MCF 10A (cell line): ENCODE measurements at places on chromosomes 6 and 20. TPM values are rescaled to one million over a fixed set of nuclear protein-coding genes. Genes with fewer than 3 reads are reported as not detected.

DNA sequence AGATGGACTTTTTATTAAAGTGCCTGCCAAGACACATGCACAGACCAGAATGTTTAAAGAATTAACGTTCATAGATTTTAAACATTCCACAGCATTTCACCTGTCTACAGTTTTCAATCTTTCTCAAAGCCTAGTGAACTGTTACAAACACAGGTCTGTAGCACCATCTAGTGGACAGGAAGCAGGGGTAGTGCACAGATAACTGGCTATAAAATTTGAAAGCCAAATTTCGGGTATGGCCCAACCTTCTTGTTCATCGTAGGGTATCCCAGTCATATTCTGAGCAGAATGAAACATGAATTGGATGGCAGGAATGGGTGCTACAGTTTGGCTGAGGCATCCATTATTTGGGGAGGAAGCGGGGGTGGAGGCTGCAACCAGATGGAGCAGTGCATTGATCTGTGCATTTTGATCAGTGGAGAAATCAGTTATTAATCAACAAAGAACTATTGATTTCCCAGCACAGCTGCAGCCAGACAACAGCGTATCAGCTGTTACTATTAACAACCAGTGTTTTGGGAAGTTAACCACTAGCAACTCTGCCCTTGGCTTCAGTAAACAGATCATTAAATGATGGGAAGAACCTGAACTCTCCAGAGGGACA, 56.1 kb upstream of the B3GAT2 start:
- no peaks in the 10 kb centered on the region for H3K4me1 ChIP-seq
- H3K4me3 ChIP-seq: no peak overlapping the region
- H3K36me3 ChIP-seq: no peaks in the 10 kb centered on the region
- no peak overlapping the region for H3K27ac ChIP-seq
- peaks cover 56% of the 10 kb centered on the region for H3K27me3 ChIP-seq
- DNase-seq: peak; percentile 73

GRCh38 chr6:347232-347631, 44.3 kb upstream of the IRF4 start:
- no peaks in the 10 kb centered on the region for H3K27me3 ChIP-seq
- DNase-seq: no peak
- no peak overlapping the region for H3K4me3 ChIP-seq
- peaks cover 27% of the 10 kb centered on the region for H3K36me3 ChIP-seq

DNA sequence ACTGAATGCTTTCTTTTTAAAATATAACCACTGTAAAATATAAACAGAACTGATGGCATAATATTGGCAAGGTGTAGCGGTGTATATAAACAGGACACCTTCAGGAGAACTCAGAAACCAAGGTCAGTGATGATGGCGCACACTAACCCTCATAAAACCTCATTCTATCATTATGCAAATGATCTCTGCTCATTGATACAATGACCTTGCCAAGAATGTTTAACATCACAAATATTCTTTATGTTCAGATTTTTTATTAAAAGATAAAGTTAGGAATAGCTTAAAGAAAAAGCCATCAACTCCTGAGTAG, 48.6 kb upstream of the DST start:
- H3K4me3 ChIP-seq: peak overlapping the region; percentile 77
- no peak for DNase-seq
- H3K4me1 ChIP-seq: peaks cover 43% of the 10 kb centered on the region
- H3K27ac ChIP-seq: peak overlapping the region; percentile 97
- H3K36me3 ChIP-seq: peaks cover under 1% of the 10 kb centered on the region

DNA sequence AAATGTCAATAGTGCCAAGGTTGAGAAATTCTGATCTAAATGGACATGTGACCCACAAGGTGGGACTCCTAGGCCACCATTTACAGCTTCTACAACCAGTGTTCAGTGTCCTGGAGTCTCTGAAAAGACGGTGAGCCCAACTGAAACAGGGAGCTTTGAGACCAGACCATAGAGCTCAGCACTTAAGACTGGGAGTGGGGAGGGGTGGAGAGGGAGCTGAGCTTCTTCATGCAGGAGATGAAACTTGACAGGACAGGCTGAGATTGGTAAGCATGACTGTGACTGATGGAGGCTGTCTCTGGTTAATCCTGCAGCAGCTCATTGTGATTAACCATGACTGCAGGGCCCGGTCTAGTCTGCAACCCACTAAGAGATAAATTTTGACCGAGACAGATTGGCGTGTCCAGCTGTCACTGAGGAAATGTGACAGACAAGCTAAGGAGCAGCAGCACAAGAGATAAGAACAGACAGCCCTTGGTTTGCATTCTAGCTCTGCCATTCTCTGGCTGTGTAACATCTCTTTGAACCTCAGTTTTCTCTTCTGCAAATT, 1.4 kb upstream of the AAR2 start:
- DNase-seq: no peak
- H3K4me3 ChIP-seq: no peak overlapping the region
- peaks cover 14% of the 10 kb centered on the region for H3K36me3 ChIP-seq
- H3K27me3 ChIP-seq: no peaks in the 10 kb centered on the region
- H3K4me1 ChIP-seq: peaks cover 15% of the 10 kb centered on the region

DNA sequence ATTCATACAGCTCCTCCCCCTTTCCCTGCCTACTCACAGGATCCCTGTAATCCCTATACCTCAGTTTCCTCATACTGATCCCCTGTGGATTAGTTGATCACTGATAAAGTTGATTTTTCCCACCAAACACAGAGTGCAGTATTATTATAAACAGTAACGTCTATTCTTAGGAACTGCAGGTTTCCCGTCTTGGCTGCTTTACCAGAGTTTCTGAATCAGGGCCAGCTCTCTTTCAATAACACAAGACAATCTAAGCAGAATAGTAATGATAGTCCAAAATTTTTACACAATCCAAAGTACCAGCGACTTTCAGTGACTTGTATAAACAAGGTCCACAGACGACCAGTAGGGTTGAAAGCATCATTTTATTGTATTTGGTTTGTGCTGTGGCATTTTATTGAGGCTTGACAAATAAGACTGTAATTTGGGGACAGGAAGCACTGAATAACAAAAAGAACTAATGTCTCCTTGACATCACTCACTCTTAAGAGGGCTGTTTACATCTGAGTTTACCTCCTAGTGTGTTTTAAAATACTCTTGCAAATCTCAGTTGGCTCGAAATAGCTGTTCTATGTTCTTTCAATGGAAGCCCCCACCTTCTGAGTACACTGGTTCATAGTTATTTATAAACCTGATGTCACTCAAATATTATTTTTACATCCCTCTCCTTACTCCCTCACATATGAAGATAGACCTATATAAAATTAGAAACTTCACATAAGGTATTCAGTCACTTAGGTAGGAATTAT, 6.1 kb upstream of the JARID2 start:
- H3K27me3 ChIP-seq: no peaks in the 10 kb centered on the region
- DNase-seq: no peak
- H3K27ac ChIP-seq: no peak overlapping the region
- H3K4me1 ChIP-seq: no peaks in the 10 kb centered on the region
- H3K4me3 ChIP-seq: no peak overlapping the region

DNA sequence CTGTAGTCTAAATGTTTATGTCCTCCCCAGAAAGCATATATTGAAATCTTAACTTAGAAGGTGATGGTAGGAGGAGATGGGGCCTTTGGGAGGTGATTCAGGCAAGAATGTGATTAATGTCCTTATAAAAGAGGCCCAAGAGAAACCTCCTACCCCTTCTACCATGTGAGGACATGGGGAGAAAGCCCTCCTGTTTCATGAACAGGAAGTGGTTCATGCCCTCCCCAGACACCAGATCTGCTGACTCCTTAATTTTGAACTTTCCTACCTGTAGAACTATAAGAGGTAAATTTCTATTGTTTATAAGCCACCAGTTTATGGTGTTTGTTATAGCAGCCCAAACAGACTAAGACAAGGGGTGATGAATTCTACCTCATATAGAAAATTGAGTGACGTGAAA, 8.7 kb upstream of the ECT2L start:
- H3K36me3 ChIP-seq: peaks cover 42% of the 10 kb centered on the region
- H3K27me3 ChIP-seq: no peaks in the 10 kb centered on the region
- no peak overlapping the region for H3K4me3 ChIP-seq
- H3K27ac ChIP-seq: no peak overlapping the region
- no peaks in the 10 kb centered on the region for H3K4me1 ChIP-seq
- no peak for DNase-seq

DNA sequence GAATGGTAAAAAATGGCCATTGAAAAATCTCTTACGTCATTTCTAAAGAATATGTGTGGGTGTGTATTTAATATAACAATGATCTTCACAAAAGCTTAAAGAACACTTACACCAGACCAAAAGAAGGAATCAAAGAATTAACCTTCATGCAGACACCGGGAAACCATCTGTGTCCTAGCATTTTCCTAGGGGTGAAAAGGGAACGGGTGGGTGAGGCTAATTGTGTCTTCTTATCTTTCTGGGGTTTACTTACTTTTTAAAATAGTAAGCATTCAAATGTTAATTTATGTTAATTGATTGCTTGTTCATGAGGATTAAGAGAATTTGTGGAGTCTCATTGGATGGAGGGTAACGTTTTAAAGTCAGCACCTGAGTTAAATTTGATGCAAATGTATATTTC, 47.5 kb downstream of the BMP2 start:
- no peak for DNase-seq
- H3K4me3 ChIP-seq: no peak overlapping the region
- H3K27ac ChIP-seq: no peak overlapping the region
- H3K27me3 ChIP-seq: no peaks in the 10 kb centered on the region
- peaks cover 5% of the 10 kb centered on the region for H3K36me3 ChIP-seq

DNA sequence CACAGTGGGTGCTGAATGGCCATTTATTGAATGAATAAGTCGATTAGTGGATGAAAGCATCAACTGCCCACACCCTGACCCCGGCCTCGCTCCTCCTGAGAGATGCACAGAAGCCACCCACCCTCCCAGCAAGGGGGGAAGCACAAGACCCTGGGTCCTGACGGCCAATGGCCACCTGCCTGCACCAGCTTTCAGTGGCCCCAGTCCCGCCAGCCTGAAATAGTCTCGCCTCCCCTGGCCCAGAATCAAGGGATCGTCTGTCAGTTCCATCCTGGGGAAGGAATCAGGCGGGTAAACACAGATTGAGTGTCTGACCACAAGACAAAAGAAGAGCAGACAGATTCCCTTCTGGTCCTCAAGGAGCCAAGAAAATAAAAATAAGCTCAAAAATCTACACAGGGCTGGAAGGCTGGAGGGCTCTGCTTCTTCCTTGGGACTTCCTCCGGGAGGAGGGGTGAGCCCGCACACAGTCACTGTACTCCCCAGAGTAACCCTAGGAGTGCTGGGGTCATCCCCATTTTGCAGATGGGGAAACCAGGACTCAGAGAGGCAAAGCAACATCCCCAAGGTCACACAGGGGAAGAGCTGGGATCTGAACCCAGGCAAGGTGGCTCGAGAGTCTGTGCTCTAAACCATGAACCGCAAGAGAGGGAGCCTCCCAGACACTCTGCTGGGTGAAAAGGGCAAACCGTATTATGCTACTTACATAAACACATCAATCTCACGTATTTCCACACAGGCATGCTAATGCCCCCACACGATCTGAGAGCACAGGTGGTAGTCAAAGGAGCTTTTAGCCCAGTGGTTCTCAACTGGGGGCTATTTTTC, 7.8 kb downstream of the PREX1 start:
- H3K27me3 ChIP-seq: peaks cover 19% of the 10 kb centered on the region
- H3K36me3 ChIP-seq: no peaks in the 10 kb centered on the region
- no peak overlapping the region for H3K4me3 ChIP-seq

- H3K27ac ChIP-seq: no peak overlapping the region
- H3K4me3 ChIP-seq: no peak overlapping the region
- no peaks in the 10 kb centered on the region for H3K27me3 ChIP-seq
- H3K36me3 ChIP-seq: no peaks in the 10 kb centered on the region
- no peak for DNase-seq
Measured at GRCh38 chr6:131862476-131862875, 54.7 kb downstream of the ENPP1 start.

GRCh38 chr6:140438346-140438735, 1063.9 kb upstream of the CITED2 start:
- peaks cover 25% of the 10 kb centered on the region for H3K4me1 ChIP-seq
- H3K27me3 ChIP-seq: no peaks in the 10 kb centered on the region
- no peak for DNase-seq
- H3K4me3 ChIP-seq: no peak overlapping the region
- peak overlapping the region; percentile 60 for H3K27ac ChIP-seq

DNA sequence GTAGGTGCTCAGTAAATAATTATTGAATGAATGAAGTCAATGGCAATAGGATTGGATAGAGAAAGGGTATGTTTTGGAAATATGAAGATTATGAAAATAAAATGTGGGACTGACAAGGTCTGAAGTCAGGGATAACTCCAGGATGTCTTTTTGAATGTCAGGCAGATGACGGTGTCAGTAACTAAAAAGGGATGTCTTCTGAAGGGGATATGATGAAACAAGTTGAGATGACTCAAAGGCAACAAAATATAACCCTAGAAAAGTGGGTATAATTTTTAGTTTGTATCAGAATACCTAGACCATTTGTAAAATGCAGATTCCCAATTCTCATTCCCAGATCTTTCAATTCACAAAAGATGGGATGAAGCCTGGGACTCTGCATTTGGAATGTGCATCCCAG, 257.3 kb upstream of the SGK1 start:
- H3K36me3 ChIP-seq: peaks cover 4% of the 10 kb centered on the region
- H3K4me3 ChIP-seq: no peak overlapping the region
- DNase-seq: no peak
- H3K4me1 ChIP-seq: no peaks in the 10 kb centered on the region
- H3K27me3 ChIP-seq: no peaks in the 10 kb centered on the region

DNA sequence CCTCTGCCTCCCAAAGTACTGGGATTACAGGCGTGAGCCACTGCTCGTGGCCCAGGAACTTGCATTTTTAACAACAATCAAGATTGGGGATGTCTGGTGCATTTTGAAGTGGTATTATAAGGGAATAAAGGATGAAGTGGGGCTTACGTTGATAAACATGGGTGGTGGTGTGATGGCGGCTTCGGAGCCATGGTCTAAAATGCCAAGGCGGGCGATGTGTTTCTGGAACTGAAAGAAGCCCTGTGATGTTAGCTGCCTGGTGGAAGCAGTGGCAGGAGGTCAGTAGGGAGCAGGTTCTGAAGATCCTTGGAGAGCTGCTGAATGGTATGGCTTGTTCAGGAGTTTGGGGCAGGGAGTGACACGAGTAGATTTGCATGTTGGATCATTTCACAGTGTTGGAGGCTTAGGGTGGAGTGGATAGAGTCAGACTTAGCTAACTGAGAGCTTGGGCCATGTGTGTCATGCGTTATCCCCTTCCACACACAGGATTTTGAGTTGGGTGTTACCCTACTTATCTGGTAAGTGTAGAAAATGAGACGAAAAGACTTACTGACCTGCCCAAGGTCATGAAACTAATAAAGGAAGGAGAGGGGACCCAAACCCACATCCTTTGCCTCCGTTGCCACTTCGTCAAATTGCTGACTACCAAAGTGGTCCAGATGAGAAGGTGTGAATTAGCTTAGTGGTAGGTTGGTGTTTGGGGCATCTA, 1.5 kb downstream of the NELFCD start:
- peaks cover 21% of the 10 kb centered on the region for H3K4me1 ChIP-seq
- peak overlapping the region; percentile 78 for H3K4me3 ChIP-seq
- H3K27me3 ChIP-seq: no peaks in the 10 kb centered on the region
- H3K36me3 ChIP-seq: peaks cover 17% of the 10 kb centered on the region
- H3K27ac ChIP-seq: peak overlapping the region; percentile 54
- DNase-seq: no peak

The FHL5 gene
- total RNA-seq: not detected in 2 replicates

The TNF gene
- not detected in 2 replicates for total RNA-seq

The TAAR9 gene
- not detected in 2 replicates for total RNA-seq
